ENCODE measurements at places on chromosomes 4 and X. TPM values are rescaled to one million over a fixed set of nuclear protein-coding genes. Genes with fewer than 3 reads are reported as not detected.

- DNase-seq: no peak
Measured at GRCh38 chr4:28435314-28435713, 1574.7 kb downstream of the STIM2 start.

GRCh38 chrX:41293269-41293668, 40.7 kb upstream of the DDX3X start:
- no peak for DNase-seq

DNA sequence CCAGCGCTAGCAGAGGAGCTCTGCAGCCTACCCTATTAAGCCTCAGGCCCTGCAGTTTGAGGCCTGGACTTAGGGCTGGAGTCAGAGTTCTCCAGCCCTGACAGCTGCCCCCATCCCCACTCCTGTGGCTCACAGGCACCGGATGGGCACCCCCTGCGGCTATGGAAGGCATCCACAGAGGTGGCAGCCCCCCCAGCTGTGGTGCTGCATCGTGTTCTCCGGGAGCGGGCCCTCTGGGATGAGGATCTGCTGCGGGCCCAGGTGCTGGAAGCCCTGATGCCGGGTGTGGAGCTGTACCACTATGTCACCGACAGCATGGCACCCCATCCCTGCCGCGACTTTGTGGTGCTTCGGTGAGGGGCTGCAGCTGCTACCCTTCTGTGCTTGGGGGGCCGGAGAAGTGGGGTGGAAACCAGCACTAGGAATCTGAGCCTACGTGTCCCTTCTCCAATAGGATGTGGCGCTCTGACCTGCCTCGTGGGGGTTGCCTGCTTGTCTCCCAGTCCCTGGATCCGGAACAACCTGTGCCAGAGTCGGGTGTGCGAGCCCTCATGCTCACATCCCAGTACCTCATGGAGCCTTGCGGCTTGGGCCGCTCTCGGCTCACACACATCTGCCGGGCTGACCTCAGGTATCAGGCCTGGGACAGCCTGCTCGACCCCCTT, 76.2 kb downstream of the STARD8 start:
- DNase-seq: peak; percentile 36

GRCh38 chr4:140533951-140534480, 10.0 kb downstream of the ELMOD2 start:
- DNase-seq: no peak

DNA sequence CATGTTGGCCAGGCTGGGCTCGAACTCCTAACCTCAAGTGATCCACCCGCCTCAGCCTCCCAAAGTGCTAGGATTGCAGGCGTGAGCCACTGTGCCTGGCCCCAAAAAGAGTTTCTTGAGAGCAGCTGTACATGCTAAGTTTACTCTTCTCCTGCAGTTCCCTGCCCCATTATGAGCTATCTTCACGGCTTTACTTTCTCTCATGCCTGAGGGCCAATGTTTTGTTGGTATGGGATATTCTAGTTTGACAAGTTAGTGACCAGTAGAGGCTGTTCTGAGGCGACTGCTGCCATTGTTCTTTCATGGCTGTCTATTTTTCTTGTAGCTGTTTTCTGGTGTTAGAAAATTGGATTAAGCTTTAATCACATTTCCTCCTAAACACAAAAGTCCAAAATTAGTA, 78.0 kb upstream of the STX18 start:
- no peak for DNase-seq

DNA sequence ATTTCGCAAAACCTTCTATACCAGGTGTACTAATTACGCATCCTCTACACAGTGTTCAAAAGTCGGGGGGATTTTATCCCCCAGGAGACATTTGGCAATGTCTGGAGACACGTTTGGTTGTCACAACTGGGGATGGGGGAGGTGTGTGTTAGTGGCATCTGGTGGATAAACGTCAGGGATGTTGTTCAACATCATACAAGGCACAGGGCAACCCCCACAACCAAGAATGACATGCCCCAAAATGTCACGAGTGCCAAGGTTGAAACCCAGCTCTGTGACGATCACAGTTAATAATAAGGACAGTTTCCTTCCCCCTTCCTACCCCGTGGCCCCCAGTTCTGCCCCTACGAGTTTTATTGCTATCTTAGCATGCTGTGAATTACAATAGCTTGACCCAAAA, 15.9 kb upstream of the SEL1L3 start:
- no peak for DNase-seq

DNA sequence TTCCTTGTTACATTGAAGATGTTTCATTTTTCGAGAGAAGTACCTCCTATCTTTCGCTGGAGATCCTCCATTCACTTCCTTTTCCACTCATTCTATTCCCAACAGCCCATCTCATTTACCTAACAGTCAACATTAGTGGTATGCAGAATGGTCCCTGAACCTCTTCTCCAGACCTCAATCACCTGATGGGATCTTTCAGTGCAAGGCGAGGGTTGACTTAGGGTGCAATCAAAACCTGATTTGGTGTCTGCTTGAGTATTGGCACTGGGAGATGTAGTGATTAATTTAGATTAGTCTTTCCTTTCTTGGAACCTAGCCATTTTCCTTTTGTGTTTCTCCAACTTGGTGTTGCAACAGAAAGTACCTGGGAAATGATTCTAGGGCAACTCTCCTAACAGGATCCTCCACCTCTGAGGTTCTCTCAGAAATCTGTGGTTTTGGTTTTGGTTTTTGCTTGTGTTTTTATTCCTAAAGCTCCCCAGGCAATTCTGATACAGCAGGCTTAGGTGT, 18.4 kb downstream of the DDX3X start:
- no peak for DNase-seq

The ZNF518B gene
- 10.6 TPM for total RNA-seq

DNA sequence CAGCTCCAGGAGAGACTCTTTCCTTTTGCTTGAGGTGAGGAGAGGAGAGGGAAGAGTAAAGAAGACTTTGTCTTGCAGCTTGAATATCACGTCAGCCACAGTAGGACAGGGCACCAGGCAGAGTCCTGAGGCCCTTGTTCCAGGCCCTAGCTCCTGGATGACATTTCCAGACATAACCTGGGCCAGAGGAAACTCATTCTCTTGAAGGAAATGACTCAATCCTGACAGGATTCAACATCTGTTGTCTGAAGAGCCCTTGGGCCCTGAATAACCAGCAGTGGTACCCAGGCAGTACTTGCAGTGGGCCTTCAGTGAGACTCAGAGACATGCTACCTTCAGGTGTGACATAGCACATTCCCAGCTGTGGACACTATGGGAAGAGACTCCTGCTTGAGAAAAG, 62.8 kb downstream of the FGF16 start:
- no peak for DNase-seq

DNA sequence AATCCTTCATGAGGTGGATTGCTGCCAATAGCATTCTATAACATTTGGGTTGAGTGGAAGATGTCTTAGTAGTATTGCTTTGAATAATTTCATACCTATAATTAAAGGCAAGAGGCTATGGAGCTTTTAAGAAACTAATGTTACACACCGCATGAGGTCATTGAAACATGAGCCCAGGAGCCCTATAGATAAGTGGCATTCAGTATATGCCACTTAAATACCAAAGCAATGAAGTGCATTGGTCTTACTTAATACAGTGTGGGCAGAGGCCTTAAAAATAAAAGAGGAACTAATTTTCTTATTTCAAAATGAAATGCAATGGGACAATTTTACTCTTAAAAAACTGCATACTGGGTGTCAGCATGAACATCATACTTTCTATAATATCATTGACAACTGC, 47.5 kb downstream of the SPATA18 start:
- no peak for DNase-seq

GRCh38 chr4:137414802-137415201, 117.5 kb downstream of the PCDH18 start:
- no peak for DNase-seq

The EMCN gene
- total RNA-seq: 14.7 TPM

DNA sequence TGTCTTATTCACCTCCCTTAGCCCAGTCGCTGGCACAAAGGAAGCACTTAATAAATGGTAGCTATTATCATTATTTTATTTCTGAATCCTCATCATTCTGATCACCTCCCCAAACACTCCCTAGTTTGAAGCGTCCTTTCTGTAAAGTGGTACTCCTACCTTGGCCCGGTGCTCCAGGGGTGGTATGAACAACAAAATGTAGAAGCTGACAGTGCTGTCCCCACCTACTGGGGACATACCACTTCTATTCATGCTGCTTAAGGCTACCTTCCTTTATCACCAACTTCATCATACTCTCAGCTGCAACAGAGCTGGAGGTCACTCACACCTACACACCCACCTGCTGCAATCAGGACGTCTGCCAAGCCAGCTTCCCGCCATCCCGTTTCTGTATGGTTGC, 40.8 kb upstream of the APLN start:
- no peak for DNase-seq

The AR gene
- total RNA-seq: 5.8 TPM

DNA sequence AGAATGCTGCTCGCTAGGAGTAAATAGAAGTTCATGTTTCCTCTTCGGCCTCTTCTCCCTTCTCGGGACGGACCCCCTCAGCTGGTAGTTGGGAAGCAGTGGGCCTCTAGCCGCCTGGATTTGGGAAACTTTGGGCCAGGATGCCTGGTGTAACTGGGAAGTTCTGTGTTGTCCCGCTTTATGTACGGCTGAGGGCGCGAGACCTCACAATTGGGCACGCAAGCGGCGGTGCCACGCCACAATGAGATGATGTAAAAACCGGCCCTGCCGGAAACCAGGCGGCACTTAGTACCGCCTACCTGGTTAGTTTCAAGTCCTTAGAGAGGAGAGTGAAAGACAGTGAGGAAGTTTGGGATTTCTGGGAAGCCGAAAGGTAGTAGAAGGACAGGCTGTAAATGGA, at the start of gene CT83:
TSS of gene CT83 (minus strand) at position 155 of the 400 bp plus-strand sequence. CDS start at position 35, 120 bp downstream.
- DNase-seq: peak; percentile 9

DNA sequence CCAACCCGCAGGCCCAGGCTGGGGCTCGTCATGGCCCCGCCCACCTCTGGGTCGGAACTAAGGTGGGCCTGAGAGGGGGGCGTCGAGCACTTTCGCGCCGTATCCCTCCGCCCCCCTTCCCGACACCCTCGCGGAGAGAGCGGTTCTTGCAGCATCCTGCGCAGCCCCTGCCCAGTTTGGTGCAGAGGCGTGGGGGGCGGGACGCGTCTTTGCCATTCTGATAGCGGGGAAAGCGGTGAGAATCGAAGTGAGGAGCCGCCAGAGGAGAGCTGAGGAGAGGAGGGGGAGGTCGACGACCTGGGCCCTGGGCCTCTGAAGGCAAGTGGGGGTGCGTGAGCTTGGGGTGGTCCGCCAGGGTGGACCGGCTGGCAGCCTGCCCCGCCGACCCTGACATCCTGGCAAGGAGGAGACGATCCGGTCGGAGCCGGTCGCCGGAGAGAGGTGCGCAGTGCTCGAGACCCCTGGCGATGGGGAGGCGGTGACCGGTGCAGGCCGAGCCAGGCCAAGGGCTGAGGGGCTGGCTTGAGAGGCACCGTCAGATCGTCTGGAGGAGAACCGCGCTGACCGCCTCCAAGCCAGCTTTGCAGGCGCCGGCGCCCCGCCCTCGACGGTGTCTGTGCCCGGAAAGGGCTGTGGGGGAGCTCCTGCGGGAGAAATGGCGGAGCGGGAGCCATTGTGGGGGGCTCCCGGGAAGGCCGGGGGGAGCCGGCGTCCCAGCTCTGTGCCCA, 25.5 kb downstream of the GPRASP3 start:
- peak; percentile 90 for DNase-seq

DNA sequence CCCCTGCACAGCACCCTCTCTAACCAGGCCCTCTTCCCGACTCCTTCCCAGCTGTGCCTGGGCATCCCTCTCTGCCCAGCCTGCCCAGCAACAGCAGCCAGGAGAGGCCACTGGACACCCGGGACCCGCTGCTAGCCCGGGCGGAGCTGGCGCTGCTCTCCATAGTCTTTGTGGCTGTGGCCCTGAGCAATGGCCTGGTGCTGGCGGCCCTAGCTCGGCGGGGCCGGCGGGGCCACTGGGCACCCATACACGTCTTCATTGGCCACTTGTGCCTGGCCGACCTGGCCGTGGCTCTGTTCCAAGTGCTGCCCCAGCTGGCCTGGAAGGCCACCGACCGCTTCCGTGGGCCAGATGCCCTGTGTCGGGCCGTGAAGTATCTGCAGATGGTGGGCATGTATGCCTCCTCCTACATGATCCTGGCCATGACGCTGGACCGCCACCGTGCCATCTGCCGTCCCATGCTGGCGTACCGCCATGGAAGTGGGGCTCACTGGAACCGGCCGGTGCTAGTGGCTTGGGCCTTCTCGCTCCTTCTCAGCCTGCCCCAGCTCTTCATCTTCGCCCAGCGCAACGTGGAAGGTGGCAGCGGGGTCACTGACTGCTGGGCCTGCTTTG, 1.1 kb downstream of the AVPR2 start:
- DNase-seq: peak; percentile 59

Data from upper lobe of left lung (tissue), 6 donors.